Dorsolateral prefrontal cortex (tissue), 122 donors: ENCODE measurements at places on chromosomes 1 and 21.

DNA sequence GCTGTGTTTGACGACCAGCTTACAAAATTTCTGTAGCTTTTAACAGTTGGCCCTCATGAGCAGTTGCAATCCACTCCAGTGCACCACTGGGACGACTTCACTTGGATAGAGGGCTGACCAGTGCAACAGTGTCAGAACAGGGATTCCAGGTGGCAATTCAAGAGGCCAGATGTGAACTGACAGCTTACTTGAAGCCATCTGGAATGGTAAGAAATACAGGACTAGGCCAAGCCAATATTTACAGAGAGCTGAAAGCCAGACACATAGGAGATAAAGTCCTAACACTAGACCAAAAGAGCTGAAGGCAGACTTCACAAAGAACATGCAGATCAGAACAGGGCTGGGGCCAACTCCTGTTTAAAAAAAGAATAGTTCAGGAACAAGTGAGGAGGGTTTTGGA, 93.5 kb upstream of the NFIA start:
- DNase-seq, result no peak

DNA sequence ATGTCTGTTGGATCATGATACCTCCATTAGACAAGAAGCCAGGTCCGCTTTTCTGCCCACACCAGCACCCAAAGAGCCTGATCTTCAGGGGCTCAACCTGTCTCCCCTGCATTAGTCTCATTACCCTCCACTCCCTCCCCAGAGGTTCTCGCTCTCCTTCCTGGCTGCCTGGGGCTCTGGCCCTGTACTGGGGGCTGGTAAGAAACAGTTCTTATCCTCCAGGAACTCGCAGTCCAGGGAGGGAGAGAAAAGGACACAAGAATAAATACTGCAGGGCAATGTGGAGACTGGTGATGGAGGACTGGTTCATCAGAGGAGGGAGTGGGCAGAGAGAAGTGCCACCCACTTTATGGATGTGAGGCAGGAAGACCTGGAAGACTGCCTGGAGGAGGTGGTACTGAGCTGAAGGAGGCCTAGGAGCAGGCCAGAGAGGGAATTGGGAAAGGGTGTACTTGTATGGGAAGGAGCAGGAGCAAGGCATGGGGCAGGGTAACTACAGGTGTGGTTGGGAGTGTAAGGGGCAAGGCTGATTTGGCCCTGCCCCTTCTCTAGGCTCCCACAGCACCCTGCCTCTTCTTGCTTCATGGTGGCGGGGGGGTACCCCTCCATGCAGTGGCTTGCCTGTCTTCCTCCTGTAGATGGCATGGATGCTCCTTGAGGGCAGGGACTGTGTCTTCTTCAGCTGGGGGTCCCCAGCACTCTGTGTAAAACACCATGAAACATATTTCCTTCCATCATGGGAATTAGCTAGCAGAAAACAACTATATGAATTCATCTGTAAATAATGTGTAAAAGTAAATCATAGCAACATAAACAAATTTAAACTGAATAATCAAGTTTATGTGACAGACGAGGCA, 5.0 kb downstream of the LRRC71 start:
- no peak for DNase-seq

DNA sequence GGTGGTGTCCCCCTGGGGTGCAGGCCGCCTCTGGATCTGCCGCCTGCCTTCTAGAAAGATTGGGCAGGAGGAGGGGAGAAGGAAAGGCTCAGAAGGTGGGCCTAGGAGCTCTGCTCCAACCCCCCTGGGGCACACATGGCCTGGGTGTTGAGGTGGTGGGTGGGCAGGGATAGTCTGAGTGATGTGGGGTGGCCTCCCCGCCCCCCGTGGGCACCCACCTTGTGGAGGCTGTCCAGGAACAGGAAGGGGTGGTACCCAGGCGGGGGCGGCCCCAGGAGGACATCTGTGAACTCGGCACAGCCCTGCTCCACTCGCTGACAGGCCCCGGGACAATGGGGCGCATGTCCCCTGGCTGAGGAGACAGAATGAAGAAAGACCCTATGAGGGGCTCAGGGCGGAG, 54.9 kb downstream of the MORN1 start:
- no peak for DNase-seq

GRCh38 chr1:243407284-243408018, 151.6 kb downstream of the SDCCAG8 start:
- no peak for DNase-seq

DNA sequence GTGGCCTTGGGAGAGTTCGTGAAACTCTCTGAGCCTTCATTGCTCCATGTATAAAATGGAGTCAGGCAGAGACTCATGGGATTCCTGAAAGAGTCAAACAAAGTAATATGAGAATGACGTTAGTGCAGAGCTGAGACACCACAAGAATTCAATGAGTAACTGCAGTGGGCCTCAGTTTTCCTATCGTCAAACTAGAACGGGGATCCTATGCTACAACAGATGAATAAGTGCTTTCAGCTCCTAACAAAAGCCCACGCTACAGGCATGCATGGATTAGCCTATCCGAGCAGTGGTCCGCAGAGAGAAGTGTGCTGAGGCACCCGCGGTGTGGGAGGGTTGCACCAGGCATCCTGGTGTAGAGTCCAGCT, 124.7 kb downstream of the SYF2 start:
- no peak for DNase-seq

DNA sequence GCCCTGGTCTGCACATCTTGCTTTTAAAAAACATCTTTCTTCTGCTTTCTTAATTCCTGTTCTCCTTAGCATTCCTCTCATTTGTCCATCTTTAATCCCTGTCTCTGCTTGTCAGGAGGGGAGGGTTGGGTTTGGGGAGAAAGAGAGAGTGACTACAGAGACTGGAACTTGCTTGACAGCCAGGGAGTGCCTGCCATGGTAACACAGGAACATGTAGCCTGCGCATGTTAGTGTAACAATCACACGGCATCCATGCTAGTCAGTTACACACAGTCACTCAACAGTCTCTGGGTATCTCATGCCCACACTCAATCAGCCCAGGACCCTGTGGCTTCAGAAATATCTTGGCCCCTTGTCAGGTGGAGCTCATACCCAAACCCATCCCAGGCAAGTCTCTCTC, 818 bp upstream of the TFAP2E start:
- no peak for DNase-seq

DNA sequence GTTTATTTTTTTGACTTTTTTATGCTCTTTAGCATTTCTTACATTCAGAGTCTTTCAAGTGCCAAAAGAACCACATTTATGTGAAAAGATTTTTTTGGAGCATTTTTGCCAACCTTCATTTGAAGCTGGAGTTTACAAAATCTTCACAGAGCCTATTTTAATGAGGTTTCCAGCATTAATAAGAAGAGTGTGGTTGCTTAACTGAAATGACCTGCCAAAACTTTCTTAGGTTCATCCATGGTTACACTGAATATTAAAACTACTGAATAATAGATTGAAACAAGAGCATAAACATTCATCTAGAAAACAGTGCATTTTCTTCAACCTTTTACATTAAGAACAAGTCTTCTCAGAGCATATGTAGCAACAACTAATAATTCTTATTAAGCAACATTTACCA, 672.3 kb upstream of the CXADR start:
- DNase-seq, result no peak

- DNase-seq, result no peak
Observed at GRCh38 chr1:190019717-190020116, 457.9 kb downstream of the BRINP3 start.

DNA sequence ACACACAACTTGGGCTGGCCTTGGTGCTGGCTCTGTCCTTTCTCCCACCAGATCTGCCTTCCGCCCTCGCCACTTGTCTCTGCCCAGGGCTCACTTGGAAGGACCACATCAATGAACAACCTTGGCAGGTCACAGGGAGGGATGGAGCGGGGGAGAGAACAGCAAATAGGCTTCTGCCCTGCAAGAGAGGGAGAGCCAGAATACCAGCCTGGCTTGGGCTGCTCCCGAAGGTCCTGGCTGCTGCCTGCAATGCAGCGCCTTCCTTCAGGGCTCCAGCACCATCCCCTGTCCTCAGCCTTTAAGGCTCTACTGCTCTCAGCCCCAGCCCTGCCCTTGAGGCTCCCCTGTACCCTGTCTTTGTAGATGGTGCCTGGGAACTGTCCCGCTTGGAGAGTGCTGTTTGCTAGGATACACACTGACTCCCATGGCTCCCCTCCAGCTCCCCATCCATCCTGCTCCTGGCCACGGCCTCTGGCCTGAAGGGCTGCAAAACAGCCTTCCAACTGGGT, 43.8 kb downstream of the HIVEP3 start:
- no peak for DNase-seq

DNA sequence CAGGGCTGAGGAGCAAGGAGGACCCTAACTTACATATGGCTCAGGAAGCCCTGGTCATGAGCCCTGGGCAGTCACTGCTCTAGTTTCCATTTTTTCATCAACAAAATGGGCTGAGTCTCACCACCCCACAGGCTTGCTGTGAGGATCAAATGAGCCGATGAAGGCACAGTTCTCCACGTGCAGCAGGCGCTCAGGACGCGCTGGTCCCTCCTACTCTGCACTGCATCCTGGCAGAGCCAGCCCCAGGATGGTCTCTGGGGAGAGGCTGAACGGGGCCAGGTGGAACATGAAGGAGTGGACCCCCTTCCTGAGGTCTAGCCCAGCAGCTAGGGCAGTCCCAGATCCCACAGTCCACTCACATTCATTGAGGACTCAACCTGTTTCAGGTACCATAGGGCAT, 349.3 kb downstream of the PTPRU start:
- DNase-seq, result no peak

DNA sequence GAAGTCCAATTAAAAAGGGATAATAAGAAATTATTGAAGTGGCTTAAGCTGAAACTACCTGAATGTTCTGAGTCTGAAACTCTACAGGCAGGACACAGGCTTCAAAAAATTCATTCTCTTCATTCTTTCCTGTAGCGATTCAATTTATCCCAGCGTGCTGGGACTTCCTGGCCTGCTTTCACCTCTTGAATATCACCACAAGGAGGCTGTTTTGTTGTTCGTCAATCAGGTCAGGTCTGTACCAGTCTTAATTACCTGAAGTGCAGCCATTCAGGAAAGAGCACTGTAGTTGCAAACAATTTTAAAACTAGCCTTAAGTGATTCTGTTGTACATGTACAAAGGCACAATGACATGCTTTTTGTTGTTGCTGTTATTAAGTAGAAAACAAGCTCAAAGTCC, 38.4 kb downstream of the FYB2 start:
- no peak for DNase-seq

- no peak for DNase-seq
Observed at GRCh38 chr1:68401506-68401905, 48.2 kb downstream of the RPE65 start.

DNA sequence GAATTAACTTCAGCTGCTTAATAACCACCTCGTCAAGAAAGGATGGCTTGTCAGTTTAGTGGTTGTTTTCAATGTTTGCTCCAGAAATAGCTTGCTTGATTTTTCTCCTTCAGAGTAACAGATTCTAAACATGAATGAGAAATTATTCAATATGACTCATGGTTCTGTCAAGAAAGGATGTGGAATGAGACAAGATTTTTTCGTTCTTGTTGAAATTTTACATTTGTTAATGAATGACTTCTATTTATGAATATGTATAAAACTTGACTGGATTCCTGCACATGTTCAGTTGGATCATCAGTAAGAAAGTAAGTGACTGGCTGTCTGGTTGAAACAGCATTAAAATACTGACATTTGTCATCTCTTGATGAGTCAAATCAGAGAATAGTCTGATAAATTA, 38.3 kb downstream of the IFI44 start:
- no peak for DNase-seq

DNA sequence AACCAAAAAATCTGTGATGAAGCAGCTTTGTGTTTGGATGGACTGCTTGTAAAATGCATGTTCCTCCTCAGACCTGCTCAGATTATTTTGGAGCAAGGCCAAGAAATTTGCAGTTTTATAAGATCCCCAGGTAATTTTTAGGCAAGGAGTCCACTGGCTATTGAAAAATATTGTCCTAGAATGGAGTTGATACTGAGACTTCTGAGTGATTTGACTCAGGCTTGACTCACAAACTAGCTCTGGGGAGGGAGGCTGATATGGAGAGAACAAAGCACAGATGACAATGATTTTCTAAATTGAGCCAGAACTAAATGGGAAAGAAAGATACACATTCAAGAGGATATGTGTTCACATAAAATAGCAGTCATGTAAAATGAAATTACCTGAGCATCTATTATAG, 36.7 kb downstream of the AGL start:
- no peak for DNase-seq

DNA sequence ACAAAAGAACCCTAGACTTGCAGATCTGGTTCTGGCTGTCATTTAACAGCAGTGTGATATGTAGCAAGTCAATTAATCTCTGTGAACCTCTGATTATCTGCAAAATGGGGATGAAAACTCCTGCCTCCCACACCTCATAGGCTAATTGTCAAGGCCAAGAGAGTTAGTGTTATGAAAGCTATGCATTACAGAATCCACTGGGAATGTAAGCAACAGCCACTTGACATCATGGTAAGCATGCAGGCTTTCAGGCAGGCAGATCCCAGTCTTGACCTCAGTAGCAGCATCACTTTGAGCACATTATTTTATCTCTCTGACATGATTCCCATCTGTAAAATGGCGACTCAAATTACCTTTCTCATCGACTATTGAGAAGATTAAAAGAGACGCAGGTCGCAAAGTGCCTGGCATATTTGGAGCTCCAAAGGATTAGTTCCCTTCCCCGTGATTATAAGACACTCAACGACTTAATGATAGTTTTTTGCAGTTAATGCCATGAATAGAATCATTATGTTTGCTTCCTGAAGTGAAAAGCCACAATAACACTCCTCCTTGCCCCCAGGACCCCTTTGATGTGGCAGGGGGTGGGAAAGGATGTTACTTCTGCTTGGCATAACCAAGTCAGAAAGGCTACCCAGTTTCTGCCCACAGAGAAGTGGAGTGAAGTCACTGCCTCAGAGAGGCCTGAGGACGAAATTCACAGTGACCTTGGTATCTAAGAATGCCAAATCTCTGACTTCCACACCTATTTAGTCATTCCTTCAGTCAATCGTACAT, 273.0 kb upstream of the NFIA start:
- DNase-seq, result no peak

DNA sequence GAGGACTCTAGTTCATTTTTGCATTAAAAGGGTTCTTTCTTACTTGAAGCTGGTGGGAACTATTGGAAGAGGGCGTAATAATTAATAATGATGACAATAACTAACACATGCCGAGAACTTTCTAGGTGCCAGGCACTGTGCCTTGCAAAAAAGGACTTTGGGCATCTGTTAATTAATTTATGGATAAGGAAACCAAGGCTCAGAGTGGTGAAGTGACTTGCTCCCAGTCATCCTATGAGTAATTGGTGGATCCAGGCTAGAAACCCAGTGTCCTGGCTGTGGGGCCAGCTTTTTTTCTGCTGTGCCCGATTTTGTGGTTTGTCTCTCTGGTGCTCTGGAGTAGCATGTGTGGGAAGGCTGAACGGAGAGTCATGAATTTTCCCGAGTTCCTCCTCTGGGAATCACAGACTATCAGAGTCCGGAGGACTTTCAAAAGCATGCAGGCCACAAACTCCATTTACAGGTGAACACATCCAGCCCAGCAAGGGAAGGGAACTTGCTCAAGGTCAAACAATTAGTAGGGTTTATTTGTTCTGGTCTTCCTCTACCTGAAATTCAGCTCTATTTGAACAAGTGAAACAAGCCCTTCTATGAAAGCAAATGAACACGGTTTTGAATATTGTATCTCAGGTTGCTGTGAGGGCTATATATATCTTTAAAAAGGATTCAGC, 23.4 kb downstream of the ROR1 start:
- DNase-seq, result no peak
